RKO (cell line): ENCODE measurements at places on chromosomes 1 and 21.

DNA sequence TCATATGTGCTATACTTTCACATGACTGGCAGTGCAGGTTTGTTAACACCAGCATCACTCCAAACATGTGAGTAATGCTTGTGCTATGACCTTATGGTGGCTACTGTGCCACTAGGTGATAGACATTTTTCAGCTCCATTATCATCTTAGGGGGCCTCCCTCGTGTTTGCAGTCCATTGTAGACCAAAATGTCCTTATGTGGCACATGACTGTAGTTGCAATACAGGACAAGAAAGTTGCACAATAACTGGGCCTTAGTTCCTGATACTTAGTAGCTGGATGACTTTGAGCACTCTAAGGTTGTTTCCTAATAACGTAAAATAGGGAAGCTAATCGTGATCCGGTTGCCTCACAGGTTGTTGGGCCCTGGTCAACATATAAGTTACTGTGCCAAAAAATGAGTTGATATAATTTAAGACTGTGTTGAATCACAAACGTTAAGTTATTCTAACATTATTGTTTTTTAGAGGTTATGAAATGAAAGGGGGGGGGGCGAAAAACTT lies 511 bp upstream of the SNX27 start:
- DNase-seq: peak; percentile 53

GRCh38 chr1:9444532-9444931 lies 94.7 kb upstream of the SLC25A33 start:
- DNase-seq: no peak

GRCh38 chr1:8687039-8687438 lies 130.4 kb downstream of the RERE start:
- no peak for DNase-seq

DNA sequence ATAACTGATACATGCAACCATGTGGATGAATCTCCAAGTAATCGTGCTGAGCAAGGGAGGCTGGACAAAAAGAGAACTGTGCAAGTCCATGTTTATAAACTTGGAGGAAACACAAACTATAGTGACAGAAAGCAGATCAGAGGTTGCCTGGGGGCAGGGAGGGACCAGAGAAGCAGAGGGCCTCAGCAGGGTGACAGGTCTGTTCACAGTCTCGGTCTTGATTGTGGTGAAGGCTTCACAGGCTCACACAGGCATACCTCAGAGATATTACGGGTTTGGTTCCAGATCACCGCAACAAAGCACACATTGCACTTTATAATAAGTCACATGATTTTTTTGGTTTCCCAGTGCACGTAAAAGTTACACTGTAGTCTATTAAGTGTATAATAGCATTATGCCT lies 28.5 kb downstream of the ACOT7 start:
- DNase-seq: no peak

- DNase-seq: peak; percentile 77
These were observed 5.7 kb upstream of the ACOT11 start for GRCh38 chr1:54542120-54542961.

DNA sequence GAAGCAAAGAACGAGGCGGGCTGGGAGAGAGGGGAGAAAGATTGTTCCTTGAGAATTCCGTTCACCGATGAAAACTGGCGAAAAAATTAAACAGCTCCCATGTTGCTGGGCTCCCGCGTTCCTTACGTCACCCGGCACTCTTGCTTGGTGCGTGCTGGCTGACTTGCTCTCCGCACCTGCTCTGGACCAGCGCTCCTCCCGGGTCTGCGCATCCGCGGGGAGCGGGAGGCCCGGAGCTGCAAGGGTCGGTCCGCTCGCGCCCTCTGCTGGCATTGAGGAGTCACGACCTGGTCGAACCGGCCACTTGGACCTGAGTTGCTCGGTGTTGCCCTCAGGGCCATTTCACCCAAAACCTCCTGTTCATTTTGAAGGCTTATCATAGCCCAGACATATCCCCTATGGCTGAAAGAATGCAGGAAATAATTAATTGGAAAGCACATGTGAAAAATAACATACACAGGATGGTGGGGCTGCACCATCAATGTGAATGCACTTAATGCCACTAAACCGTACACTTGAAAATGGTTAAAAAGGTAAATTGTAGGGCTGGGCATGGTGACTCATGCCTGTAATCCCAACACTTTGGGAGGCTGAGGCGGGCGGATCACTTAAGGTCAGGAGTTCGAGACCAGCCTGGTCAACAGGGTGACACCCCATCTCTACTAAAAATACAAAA lies 98.9 kb upstream of the BACE2 start:
- peak; percentile 56 for DNase-seq

DNA sequence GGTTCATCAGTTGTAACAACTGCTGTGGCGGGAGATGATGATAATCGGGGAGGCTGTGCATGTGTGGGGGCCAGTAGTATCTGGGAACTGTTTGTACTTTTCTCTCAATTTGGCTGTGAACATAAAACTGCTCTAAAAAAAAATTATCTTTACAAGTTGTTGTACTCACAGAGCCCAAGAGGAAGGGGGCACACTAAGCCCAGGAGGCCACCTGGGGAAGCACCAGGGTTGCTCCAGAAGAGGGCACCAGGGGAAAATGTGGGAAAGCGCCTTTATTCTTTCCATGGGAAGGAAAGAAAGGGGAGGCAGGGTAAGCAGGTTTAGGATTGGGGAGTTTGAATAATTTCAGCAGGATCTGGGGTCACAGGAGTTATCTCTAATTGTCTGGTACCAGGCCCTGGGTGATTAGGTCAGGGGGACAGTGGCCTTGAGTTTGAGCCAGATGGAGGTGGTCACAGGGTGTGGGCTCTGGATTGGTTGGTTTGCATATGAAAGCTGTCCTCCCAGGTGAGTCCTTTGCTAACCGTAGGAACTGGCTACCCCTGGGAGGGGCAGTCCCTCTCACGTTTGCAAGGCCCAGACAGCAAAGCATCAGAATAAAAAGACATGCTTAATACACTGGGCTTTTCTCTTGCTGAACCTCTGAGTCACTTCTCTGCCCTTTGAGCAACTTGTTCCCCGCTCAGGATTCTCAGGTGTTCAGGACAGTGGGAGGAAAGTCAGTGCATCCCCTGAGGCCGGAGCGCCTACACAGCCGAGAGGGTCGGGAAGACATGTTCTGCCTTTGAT lies 11.2 kb downstream of the MYOC start:
- DNase-seq: no peak

DNA sequence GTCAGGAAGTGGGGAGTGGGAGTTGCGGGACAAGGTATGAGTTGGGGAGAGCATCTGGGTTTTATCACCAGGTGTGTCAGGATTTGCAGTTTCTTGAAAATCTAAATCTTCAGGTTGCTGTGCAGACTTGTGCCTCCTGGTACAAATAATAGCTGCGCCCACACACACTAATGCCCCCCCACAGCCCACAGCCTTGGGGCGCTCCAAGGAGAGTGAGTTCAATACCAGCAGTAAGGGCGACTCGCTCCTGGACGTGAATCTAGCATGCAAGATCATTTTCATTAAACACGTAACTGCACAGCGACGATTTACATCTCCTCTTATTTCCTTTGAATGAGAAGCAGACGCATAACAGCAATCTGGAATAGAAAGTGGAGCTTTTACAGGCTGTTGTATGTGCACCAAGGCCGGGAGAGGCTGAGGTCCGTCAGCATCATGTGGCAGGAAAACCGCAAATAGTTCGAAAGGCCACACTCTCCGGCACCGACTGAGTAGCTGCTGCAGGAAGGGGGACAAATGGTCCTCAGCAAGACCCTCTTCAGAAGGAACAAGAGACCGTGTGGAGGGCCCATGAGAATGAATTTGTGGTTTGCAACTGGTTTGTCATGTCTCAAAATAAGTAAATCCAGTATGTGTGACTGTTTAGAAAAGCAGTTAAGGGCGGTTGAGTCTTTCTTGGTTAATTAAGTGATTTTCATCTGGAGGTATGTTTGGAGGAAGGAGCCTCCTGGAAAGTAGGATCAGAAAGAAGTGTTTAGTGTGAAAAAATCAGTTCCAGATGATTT lies 439.5 kb downstream of the SMYD3 start:
- no peak for DNase-seq

DNA sequence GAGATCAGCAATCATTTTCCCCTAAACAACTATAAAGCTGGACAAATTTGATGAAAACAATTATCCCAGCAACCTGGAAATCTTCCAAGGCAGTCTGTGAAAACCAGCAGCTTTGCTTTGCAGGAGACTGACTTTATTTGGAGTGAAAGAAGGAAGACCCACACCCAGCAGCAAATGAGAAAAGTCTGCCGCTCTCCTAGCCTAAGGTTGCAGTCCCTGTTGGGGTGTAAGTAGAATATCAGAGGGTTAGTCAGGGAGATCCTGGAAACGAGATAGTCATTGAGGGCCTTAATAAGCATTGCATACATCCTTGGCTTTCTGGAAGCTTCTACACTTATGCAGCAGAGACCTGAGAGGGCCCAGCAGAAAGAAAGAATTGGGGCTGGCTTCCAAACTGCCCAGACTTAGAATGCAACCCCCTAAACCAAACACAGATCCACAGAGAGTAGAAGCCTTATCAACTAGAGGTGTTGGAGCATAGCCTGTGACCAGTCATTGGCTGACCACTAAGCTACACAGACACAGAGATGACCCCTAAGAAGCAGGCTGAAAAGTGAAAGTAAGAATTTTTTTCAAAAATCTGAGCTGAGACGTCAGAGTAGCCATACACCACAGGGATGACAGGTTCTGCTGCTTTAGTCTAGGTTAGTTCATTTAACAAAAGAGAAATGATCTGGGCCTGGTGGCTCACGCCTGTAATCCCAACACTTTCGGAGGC lies 98.3 kb downstream of the LYPLAL1 start:
- DNase-seq: no peak
